Activated CD4-positive, alpha-beta T cell treated with anti-CD3 and anti-CD28 coated beads, Interleukin-10, Interleukin-2, amounts not matched to agents 100 ng/mL and 50 ng/mL, durations not matched to agents 16 hours and 8 hours (primary cell): ENCODE measurements at places on chromosomes 16 and 17.

- DNase-seq: peak; percentile 91
Observed at GRCh38 chr16:15899538-15900100, 11.2 kb upstream of the CEP20 start.

DNA sequence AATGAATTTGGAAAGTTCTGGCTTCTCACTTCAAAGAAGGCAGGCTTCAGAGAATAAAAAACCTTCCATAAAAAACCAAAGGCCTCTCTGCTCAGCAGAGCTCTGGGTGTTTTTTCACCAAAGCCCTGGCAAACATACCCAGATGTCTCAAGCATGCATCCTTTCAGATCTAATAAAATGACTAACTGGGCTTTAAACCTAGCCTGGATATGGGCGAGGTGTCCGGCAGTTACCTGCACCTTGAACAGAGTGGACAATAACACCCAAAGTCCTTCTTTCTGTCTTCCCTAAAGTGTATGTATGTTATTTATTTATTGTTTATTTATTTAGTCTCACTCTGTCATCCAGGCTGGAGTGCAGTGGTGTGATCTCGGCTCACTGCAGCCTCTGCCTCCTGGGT is 469.3 kb downstream of the XYLT1 start:
- no peak for DNase-seq

GRCh38 chr17:81865733-81866439 is 5.3 kb downstream of the ARHGDIA start:
- DNase-seq: no peak

GRCh38 chr16:19911747-19912454 is 27.3 kb upstream of the GPRC5B start:
- no peak for DNase-seq

GRCh38 chr17:1561420-1562175 is 994 bp downstream of the PITPNA start:
- peak; percentile 49 for DNase-seq

DNA sequence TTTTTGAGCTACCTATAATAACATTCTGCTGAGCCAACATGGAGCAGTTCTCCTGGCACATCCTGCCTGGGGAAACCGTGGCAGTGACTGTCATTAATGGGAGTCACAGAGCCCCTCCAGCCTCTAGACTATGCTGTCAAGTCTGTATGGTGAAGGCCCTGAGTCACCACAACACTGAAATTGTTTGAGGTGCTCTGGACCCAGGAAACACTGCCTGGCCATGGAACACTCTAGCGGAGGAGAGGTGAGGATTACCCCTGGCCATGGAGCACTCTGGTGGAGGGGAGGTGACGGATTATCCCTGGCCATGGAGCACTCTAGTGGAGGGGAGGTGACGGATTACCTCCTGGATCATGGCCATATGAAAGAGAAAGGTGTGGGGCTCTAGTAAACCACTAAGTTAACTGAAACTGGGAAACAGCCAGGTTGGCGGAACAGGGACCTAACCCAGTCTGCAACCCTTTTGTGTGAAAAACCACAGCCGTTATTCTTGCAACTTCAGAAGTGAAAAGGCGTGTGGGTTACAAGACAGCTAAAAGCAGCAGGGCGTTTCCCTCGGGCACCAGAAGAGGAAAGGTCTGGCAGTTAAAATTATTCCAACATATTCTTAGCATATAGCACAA is 156.7 kb downstream of the KCNJ12 start:
- peak; percentile 68 for DNase-seq

DNA sequence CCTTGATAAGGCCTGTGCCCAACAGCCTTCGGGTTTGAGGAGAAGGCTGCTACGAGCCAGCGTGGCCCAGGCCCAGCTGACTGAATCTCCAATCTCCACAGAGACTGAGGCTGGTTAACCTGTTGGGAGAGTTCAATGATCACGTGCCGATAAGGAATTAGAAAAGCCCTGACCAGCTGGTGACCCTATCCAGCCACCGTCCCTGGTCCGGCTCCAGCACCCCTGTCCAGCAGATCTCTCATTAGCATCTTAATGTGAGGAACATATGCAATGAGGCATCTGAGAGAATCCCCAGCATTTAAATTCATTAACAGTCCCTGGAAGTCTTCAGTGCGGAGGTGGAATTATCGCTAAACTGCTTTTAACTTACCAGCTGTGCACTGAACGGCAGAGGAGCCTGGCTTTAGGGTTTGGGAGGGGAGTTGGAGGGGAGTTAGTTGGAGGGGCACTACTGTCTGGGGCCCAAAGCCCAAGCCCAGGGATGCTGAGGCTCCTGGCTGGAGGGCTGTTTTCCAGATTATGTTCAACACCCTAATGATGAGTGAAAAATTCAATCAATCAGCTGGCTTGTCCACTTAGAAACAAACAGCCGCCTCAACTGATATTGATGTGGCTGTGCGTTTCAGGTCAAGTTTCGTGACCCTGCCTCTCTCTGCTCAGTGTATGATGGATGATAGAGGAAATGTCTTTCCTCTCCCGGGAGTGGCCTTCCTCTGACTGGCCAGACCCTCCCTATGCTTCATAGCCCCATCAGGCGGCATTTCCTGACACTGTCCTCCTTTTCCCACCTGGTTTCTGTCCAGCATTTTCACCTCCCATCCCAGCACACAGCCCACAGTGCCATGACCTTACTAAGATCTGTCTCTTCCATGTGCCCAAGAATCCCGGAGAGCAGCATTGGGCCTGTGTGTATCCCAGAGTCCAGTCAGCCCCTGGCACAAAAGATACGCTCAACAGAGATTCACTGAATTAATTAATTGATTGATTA is 184.5 kb downstream of the CCT6B start:
- DNase-seq: no peak

DNA sequence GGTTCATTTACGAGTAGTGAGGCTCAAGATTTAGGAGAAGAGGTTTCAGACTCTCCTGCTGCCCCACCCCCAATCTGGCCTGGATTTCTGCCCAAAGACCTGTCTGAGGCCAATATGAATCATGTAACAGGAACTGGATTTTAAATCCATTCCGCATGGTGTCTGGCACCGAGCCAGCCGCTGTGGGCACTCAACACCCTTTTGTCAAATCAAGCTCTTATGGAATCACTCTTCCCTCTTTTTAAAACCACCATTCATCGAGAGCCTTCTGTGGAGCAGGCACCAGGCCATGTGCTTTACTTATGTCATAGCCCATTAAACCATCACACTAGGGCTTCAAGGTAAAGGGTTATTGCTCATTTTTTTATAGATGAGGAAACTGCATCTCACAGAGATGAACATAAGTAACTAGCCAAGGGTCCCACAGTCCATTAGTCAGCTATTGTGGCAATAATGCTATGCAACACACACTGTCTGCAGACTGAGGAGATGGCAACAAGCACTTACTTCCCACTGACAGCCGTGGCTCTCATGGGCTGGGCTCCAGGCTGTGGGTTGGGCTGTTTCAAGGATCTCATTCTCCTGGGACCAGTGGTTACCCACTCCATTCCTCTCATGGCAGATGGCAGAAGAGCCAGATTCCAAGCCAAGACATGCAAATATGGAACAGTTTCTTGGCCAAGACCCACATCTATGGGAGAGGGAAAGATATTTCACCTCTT is 93.6 kb downstream of the WSCD1 start:
- no peak for DNase-seq

- no peak for DNase-seq
Observed at GRCh38 chr16:72901000-72901627, 146.8 kb downstream of the ZFHX3 start.

DNA sequence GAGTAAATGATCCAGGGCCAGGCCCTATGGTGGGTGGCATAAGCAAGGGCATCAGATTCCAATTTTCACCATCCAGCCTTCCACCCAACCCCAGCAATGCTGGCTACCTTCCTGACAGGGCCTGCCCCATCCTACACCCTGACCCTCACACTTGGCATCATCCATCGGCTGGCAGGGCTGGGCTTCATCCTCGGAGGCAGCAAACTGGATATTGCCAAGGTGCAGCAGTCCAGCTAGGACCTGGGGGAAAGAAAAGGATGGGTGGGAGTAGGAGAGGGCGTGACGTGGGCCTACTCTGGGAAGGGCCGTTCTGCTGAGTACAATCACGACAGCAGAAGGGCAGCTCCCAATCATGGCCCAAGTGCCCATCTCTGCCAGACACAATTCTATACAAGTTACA is 23.5 kb downstream of the MYO19 start:
- DNase-seq: no peak

DNA sequence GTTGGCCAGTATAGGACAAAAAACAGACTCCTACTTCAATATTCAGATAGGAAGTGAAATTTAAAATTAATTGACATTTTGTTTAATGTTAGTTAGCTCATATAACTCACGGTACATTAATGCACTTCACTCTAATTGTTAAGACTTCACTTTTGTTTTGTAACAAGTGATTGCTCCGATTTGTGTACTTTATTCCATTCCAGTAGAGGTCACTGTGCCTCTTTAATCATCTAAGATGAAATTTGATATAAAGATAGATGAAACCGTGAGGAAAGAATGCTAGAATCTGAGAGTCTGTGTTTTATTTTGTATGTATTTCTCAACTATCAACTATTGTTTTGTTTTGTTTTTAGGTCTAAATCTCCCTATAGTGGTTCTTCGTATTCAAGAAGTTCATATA is 29.0 kb downstream of the RBBP6 start:
- DNase-seq: no peak

GRCh38 chr16:49854796-49855203 is 1.1 kb downstream of the ZNF423 start:
- no peak for DNase-seq

DNA sequence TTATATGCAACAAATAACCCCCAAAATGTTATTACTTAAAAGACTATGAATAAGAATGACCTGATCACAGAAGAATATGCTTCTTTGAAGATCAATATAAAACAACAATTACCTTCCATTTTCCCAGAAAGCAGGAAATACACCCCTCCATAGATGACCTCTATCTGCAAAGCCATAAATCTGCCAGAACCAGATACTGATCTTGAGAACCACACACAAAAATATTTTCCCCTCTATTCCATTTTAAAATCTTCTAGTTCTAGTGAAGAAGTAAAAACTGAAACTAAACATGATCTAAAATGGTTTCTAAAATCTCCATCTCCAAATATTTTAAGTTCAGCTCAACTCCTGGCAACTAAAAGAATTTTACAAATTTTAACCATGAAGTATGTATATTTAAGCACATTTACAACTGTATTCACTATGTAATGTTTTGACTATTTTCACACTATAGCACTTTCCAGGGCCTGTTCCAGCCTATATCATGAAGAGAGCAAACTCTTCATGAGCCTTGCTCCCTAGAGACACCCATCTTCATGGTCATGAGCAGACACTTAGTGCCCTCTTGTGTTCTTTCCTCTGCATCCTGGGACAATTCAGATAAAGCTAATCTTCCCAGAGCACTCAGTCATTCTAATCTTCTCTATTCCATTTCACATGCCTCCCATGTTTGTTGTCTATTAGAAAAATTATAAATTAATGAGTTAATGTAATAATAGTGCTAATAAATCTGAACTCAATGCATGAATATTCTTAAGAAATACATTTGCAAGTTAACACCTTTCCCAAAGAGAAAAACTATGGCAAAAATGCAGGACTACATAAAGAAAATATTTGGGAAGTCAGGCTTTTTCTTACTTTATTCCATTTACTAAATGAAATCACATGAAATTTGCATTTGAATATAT is 87.0 kb downstream of the HELZ start:
- no peak for DNase-seq

DNA sequence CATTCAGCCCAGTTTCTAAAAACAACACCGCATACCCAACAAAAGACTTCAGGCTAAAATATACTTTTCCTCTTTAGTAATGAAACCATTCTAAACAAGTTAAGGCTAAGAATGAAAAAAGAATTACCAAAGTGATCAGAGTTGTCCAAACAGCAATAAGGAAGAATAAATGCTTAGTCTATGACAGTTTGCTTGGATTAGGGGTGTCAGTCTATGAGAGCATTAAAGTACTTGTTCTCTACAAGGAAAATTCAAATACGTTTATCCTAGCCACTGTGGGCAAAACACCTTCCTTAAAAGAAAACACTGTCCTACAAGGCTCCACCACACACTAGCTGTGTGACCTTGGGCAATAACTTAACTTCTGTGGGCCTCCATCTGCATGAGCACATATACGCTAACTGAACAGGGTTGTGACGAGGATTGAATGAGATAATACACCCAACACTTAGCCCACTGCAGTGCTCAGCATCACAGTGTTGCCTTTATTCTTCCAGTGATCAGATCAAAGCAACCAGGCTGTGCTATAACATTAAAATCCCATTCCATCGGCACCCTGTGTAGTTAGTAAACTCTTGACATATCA is 53.6 kb downstream of the TEX2 start:
- no peak for DNase-seq

GRCh38 chr17:79047923-79048825 is 24.2 kb downstream of the C1QTNF1 start:
- no peak for DNase-seq

DNA sequence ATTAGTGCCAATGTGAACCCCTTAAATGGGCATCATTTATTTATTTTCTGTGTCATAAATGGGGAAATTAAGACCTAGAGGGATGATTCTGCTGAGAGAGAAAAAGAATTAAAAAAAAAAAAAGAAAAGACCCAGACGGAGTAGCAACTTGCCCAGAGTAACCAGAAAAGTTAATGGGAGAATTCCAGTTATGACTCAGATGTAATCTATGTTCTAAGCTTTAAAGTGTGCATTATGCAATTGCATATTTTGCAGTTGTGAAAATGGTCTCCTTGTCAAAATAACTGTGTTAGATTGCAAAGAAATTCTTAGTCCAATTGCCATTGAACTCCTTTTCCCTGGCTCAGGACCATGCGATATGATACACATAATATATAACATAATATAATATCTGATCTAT is 38.6 kb upstream of the TBX2 start:
- no peak for DNase-seq

GRCh38 chr17:30433514-30433913 is 43.7 kb upstream of the GOSR1 start:
- DNase-seq: no peak

DNA sequence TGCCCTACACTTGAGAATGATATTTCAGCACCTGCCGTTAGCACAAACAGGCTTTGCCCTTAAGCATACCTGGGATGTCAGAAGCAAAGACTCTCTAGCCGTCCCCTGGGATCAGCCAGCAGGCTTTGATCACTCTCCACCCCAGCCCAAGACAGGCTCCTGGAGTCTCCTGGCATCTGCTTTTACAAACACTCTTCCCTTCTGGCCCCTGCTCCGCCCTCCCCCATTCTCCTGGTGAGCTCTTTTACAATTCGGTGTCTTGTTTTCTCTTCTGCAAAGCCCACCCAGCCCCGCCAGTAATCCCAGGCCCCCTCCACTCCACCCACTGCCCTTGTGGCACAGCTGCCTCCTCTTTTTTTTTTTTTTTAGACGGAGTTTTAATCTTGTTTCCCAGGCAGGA is 50.4 kb downstream of the KATNIP start:
- DNase-seq: no peak

DNA sequence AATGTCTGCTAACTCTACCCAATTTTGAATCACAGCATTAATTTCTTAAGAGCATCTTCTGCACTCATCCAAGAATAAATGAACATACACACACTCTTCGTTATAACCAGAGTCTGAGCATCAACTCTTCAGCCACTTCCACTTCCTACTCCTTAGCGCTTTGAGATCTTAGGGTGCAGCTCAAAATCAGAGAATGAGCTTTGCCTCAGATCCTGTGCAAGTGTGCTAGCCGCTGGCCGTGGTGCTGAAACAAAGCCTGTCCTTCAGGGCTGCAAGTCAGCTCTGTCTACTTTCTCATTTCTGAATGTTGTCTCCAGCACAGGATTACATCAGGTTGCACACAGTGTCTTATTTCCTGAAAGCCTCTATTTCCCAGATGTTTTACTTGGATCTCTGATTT is 165.4 kb downstream of the AIPL1 start:
- peak; percentile 35 for DNase-seq
